ENCODE measurements at places on chromosomes 1 and 21.

DNA sequence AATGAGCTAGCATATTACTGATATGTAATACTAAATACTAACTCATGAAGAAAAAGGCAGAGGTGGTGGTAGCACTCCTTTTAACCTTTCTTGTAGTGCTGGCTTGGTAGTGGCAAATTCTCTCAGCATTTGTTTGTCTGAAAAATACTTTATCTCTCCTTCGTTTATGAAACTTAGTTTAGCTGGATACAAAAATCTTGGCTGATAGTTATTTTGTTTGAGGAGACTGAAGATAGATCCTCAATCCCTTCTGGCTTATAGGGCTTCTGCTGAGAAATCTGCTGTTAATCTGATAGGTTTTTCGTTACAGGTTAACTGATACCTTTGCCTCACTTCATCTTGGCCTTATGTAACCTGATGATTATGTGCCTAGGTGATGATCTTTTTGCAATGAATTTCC lies 87.8 kb downstream of the LYPLAL1 start:
- no peak for DNase-seq

- peak; percentile 64 for DNase-seq
Measured at GRCh38 chr21:27715131-27715530, 748.2 kb upstream of the ADAMTS5 start.

DNA sequence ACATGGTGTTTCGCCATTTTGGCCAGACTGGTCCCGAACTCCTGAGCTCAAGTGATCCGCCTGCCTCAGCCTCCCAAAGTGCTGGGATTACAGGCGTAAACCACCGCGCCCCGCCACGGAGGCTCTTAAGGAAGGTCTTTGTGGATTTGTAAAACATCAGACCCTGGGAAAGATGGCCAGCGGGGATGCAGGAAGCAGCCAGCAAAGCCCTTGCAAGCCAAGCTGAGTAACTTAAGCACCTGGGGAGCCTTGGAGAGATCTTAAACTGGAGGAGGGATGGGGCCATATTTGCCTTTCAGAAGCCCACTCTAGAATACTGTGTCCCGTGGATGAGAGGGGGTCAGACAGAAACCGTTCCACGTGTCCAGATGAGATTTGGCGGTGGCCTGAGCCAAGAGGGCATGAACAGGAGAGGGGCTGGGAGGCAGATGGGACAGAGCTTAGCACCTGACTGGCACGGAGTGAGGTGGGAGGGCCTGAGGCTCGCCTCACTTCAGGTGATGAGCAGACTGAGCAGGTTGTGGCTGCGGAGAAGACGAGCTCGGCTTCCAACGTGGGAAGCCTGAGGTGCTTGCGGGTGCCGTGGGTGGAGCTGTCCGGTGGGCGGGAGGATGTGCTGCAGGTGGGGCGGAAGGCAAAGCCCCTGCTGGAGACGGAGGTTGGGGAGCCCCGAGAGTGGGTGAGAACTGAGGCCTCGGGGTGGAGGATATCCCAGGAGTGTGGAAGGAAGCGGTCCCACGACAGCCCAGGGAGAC lies 11.7 kb downstream of the C1orf216 start:
- no peak for DNase-seq

- DNase-seq = no peak
Measured at GRCh38 chr1:207883104-207883651, 27.7 kb downstream of the CD34 start.

DNA sequence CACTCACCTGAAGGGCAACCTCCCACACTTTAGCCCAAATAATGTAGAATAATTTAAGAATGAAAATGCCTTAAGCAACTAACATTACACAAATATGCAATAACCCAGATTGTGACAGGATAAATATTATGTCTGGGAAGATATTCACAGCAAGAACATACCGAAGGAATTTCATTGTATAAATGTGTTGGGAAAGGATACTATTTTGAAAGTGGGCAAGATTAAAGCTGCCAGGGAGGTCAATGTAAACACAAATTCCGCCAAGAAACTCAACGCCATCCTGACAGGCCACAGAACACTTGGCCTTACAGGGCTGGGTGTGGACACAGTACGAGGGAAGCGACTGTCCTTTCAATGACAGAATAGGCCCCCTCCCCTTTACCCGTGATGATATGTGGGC lies 173.3 kb downstream of the RUNX1 start:
- no peak for DNase-seq
